Cerebellar cortex (tissue), 1 donor: ENCODE measurements at places on chromosomes 5 and 9.

GRCh38 chr9:109908459-109909390 is 128.7 kb downstream of the PALM2AKAP2 start:
- DNase-seq = no peak

- DNase-seq = peak; percentile 96
Observed at GRCh38 chr5:68730220-68730978, 363.4 kb upstream of the SLC30A5 start.

GRCh38 chr5:44697025-44697424 is 111.7 kb upstream of the MRPS30 start:
- DNase-seq = no peak

GRCh38 chr5:177565046-177565445 is 10.7 kb upstream of the FAM193B start:
- no peak for DNase-seq
